ENCODE measurements at places on chromosomes 2 and 18. TPM values are rescaled to one million over a fixed set of nuclear protein-coding genes. Genes with fewer than 3 reads are reported as not detected.

The OR6B2 gene
- not detected for total RNA-seq

The TRABD2A gene
- total RNA-seq = 5.7 TPM

The SDC1 gene
- 33.1 TPM for total RNA-seq

The SLC66A2 gene
- total RNA-seq = 67.0 TPM

The CXCR2 gene
- not detected for total RNA-seq

The TRAPPC8 gene
- 39.4 TPM for total RNA-seq

The IL18RAP gene
- total RNA-seq = not detected

The CD8B gene
- not detected for total RNA-seq

The C1QL2 gene
- not detected for total RNA-seq

DNA sequence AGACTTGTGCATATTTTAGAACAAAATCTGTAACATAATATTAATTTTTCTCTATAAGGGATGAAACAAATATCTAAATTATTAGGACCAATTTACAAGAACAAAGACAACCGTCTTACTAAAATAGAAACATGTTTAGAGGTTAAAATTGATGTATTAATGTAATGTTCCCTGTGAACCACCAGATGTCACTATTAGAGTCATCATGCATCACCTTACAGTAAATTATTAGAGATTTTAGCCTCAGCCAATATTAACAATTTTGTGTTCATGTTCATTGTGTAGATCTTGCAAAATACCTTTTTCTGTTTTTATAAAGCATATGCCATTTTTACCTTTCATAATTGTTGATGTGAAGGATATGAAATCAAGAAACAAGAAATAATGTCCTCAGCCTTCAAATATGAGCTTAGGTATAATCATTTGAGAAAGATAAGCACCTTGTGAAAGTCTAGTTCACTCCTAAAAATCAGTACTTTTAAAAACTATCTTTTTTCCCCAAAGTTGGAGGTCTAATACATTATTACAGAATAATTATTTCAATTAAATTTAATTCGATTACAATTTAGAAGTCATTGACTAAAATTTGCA is 344.3 kb upstream of the KCNH7 start:
- H3K27me3 ChIP-seq = 0 out of 2 replicates have a peak, but pooled peaks cover 3% of the 10 kb centered on the region
- peak; percentile 43 for DNase-seq
- H3K4me1 ChIP-seq = no peaks in the 10 kb centered on the region
- H3K4me3 ChIP-seq = no peak overlapping the region
- H3K27ac ChIP-seq = no peak overlapping the region
- H3K36me3 ChIP-seq = no peaks in the 10 kb centered on the region

- no peaks in the 10 kb centered on the region for H3K36me3 ChIP-seq
- no peak for DNase-seq
- no peaks in the 10 kb centered on the region for H3K27me3 ChIP-seq
- H3K4me3 ChIP-seq = no peak overlapping the region
Observed at GRCh38 chr2:146987996-146988395, 856.8 kb upstream of the ACVR2A start.

- no peak overlapping the region for H3K4me3 ChIP-seq
- no peak overlapping the region for H3K27ac ChIP-seq
- DNase-seq = no peak
- peaks cover 6% of the 10 kb centered on the region for H3K4me1 ChIP-seq
- no peaks in the 10 kb centered on the region for H3K36me3 ChIP-seq
- H3K27me3 ChIP-seq = peaks cover 57% of the 10 kb centered on the region
Observed at GRCh38 chr2:95058989-95059641, 33.6 kb downstream of the MAL start.

GRCh38 chr2:202022755-202023154 is 10.9 kb upstream of the FZD7 start:
- H3K27ac ChIP-seq = no peak overlapping the region
- no peaks in the 10 kb centered on the region for H3K4me1 ChIP-seq
- H3K27me3 ChIP-seq = no peaks in the 10 kb centered on the region
- no peak overlapping the region for H3K4me3 ChIP-seq
- H3K36me3 ChIP-seq = no peaks in the 10 kb centered on the region

- no peak overlapping the region for H3K27ac ChIP-seq
- no peaks in the 10 kb centered on the region for H3K36me3 ChIP-seq
- no peak for DNase-seq
- no peak overlapping the region for H3K4me3 ChIP-seq
Observed at GRCh38 chr2:127596311-127597045, 49.5 kb upstream of the GPR17 start.

DNA sequence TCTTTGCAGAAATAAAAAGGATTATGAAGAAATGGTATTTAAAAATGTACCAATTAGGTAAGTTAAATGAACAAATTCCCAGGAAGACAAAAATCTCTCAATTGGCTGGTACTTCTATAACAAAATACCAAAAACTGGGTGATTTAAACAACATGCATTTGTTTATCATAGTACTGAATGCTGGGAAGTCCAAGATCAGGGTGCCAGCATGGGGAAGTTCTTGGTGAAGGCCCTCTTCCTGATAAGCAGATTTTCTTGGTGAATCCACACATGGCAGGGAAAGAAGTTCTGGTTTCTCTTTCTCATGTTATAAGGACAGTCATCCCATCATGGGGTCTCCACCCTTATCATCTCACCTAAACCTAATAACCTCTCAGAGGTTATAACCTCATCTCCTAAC is 271.6 kb upstream of the SETBP1 start:
- no peaks in the 10 kb centered on the region for H3K27me3 ChIP-seq
- DNase-seq = no peak
- no peak overlapping the region for H3K4me3 ChIP-seq
- no peaks in the 10 kb centered on the region for H3K4me1 ChIP-seq

DNA sequence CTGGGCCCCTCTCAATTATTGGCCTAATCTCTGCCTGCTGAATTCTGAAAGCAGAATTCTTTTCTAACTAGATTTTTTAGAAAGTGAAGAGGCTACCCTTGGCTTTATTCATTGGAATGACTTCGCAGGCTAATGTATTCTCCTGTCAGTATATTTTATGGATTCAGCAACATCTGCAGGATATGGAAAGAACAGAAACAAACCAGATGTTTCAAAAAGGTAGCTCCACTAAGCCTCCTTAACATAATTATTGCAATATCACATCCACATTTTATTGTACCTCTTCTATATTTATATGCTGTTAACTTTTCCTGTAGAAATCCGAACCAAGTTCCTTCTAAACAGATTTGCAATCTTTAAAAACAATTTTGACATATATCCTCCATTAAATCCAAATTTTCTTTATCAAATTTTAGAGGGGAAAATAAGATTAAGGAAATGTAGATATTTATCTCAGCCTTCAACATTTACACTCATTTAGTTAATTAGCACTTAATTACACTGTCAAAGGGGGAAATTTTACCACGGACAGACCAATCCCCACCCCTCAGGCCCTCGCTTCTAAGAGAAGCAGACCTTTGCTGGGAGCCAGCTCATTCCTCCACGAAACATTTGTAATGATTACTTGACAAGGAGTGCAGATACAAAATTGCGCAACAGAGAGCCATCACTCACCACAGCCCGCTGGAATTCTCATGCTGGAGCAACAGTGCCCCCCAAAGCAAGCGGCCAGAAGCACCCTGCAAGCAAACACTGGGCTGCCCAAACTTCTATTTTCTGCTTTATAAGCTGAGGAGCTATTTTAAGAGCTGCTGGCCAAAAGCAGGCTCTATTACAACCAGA is 253.4 kb downstream of the ETAA1 start:
- peak overlapping the region; percentile 37 for H3K27ac ChIP-seq
- peak overlapping the region; percentile 41 for H3K4me3 ChIP-seq
- peaks cover 40% of the 10 kb centered on the region for H3K4me1 ChIP-seq
- H3K27me3 ChIP-seq = no peaks in the 10 kb centered on the region
- no peaks in the 10 kb centered on the region for H3K36me3 ChIP-seq

DNA sequence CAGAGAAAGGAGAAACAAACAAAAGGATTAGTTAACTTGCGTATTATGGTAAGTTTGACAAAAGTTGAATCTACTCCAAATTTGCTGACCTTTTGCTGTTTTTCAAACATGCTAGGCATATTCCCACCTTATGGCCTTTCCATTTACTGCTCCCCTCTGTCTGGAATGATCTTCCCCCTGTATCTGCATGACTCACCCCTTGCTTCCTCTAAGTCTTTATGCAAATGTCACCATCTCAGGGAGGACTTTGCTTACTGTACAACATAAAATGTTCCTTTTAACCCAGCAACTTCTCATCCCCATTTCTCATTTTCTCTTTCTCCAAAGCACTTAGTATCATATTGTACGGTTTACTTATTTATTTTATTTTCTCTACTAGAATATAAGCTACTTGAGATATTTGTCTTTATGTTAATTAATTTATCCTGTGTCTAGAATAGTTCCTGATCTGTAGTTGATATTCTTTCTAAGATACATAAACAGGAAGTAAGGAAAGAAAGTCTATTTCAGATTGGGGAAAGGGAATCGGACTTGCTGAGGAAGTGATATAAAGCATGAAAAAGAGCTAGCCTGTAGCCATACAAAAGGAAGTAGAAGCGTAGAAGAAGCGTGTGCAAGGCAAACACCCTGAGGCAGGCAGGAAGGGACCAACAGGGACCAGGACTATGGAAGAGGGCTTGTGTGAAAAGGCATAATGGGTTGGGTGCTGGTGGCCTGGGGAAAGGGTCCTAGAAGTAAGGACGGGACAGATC is 144.9 kb upstream of the ERBB4 start:
- no peak overlapping the region for H3K4me3 ChIP-seq
- no peak overlapping the region for H3K27ac ChIP-seq
- H3K4me1 ChIP-seq = peaks cover 20% of the 10 kb centered on the region
- no peaks in the 10 kb centered on the region for H3K27me3 ChIP-seq

- H3K36me3 ChIP-seq = no peaks in the 10 kb centered on the region
- no peaks in the 10 kb centered on the region for H3K27me3 ChIP-seq
- H3K4me3 ChIP-seq = no peak overlapping the region
- H3K4me1 ChIP-seq = peaks cover 22% of the 10 kb centered on the region
- peak; percentile 64 for DNase-seq
- no peak overlapping the region for H3K27ac ChIP-seq
Observed at GRCh38 chr2:188519136-188519535, 227.5 kb downstream of the GULP1 start.

DNA sequence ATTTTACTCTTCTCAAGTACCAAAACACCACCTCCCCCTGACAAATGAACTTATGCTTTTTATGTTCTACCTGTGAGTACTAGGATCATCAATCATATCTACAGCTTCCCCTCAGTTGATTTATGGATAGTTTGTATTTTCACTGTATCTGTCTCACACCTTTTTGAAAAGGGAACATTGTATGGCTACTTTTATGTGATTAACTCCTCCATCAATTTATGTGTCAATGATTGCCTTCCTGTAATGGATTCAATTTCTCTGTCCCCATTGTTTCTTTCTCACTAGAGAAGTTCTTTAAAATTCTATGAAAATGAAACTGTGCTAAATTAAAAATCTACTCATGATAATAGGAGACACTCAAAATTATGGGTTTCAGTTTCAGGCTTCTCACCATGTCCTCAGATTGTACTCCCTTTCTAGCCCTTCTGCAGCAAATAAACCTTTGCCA is 935.0 kb downstream of the TRIB2 start:
- H3K36me3 ChIP-seq = no peaks in the 10 kb centered on the region
- H3K4me3 ChIP-seq = no peak overlapping the region
- H3K4me1 ChIP-seq = peaks cover 28% of the 10 kb centered on the region
- no peaks in the 10 kb centered on the region for H3K27me3 ChIP-seq

- no peak overlapping the region for H3K27ac ChIP-seq
- H3K4me3 ChIP-seq = no peak overlapping the region
- no peaks in the 10 kb centered on the region for H3K27me3 ChIP-seq
- no peaks in the 10 kb centered on the region for H3K36me3 ChIP-seq
- H3K4me1 ChIP-seq = peaks cover 23% of the 10 kb centered on the region
Observed at GRCh38 chr2:85178980-85179411, 45.8 kb downstream of the TCF7L1 start.

DNA sequence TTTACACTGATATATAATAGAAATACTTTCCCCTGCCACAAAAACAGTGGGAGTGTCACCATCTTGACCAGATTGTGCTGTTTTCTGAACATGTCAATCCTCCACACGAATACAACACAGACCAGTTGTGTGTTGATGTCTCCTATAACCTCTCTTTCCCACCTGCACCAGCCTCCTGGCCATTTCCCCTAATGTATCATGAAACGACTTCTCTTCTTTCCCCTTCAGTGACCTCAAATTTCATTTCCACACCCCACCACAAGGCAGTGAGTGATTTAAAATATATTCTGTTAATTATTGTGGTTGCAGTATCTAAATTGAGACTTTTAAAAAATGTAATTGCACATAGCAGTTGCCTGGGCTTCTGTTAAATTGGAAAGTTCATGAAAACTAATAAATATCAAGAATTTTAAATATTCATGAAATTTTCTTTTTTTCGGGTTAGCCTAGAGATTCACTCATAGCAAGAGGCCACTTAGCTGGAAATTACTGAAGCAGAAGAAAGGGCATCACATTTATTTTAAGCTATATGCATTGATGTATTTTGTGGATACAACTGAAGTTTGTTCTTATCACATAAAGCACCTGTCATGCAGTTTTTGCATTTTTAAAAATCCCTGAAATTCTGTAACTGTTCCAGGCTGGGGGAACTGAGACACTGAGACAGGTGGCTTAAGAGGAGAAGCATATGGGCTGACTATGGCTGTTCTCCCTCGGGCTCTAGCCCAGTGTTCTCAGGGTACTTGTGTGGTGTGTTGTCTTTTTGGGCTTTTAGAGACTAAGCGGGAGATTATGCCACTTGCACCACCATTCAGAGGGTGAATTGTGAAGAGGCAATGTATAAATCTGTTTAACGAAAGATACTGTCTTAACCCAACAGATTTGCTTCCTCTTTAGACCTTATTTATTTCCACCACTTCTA is 15.9 kb downstream of the FAM171B start:
- H3K4me1 ChIP-seq = no peaks in the 10 kb centered on the region
- no peaks in the 10 kb centered on the region for H3K27me3 ChIP-seq
- H3K27ac ChIP-seq = no peak overlapping the region
- no peaks in the 10 kb centered on the region for H3K36me3 ChIP-seq

GRCh38 chr18:9968081-9968848 is 54.4 kb downstream of the VAPA start:
- no peaks in the 10 kb centered on the region for H3K27me3 ChIP-seq
- H3K4me3 ChIP-seq = 0 out of 2 replicates have a peak overlapping the region, but pooled peaks have one; percentile 24
- DNase-seq = peak; percentile 52
- H3K4me1 ChIP-seq = no peaks in the 10 kb centered on the region
- H3K36me3 ChIP-seq = no peaks in the 10 kb centered on the region
- H3K27ac ChIP-seq = no peak overlapping the region

DNA sequence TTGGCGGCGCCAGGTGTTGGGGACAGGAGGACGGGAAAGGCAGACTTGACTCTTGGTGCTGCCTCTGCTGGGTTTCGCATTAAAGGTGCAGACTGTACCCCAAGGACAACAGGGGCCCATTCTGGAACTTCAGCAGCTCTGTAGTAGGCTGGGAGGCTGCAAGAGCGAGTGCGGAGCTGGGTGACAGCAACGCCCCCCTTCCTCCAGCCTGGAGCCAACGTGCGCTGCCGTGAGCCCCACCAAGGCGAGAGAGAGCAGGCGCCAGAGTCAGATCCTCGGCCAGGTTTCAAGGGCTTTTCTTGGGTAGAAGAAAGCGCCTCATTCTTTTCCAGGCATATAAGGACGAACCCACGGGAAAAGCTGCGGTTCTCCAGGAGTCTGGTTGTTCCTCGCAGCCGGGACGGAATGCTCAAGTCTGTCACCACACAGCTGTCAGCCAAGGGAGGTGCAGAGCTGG is 1.9 kb downstream of the DOK6 start:
- H3K4me1 ChIP-seq = 0 out of 2 replicates have a peak, but pooled peaks cover 3% of the 10 kb centered on the region
- peak; percentile 4 for DNase-seq
- peak overlapping the region; percentile 82 for H3K4me3 ChIP-seq
- H3K36me3 ChIP-seq = no peaks in the 10 kb centered on the region
- no peak overlapping the region for H3K27ac ChIP-seq

- DNase-seq = no peak
- peaks cover 23% of the 10 kb centered on the region for H3K4me1 ChIP-seq
- H3K4me3 ChIP-seq = no peak overlapping the region
- no peaks in the 10 kb centered on the region for H3K36me3 ChIP-seq
Observed at GRCh38 chr2:196286821-196287220, 115.4 kb upstream of the STK17B start.

- H3K4me1 ChIP-seq = no peaks in the 10 kb centered on the region
- H3K27ac ChIP-seq = no peak overlapping the region
- no peaks in the 10 kb centered on the region for H3K36me3 ChIP-seq
- DNase-seq = no peak
Observed at GRCh38 chr2:229081411-229081810, 189.7 kb downstream of the PID1 start.

All from GM23248 (cell line).